CD4-positive, alpha-beta memory T cell (primary cell): ENCODE measurements at places on chromosomes 7 and 10. TPM values are rescaled to one million over a fixed set of nuclear protein-coding genes. Genes with fewer than 3 reads are reported as not detected.
A peak's percentile ranks its signal among the peaks of the same experiment; 100 is the strongest.

GRCh38 chr10:15504101-15504840 is 133.2 kb upstream of the FAM171A1 start:
- DNase-seq: no peak

DNA sequence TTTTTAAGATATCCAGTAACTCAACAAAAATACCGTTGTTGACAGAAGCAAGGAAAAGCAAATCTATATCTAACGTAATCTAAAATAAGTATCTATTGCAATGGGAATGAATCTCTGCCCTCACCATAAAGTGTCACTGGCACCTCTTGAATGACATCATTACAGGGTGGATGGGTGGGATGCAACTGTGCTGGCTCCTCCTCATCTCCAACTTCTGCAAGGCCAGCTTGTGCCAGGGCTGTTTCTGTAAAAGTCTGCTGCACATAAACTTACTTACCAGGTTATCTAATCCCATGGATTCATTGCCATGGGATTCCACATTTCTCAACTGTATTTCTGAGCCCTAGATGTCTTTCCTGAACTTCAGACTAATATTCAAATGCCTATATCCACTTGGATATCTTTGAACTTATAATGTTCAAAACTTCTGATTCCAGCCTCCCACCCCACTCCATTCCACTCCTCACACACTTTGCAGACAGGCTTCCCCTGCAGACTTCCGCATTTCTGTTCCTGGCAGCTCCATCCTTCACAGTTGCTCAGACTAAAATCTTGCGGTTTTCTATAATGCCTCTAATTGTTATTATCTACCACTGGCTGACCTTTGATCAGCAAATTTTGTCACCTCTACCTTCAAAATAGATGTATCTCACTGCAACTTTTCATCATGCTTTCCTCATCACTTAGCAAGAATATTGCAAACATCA is 10.7 kb downstream of the FGL2 start:
- no peak for DNase-seq

C10orf143 gene
- polyA plus RNA-seq: 18.7 TPM

DNA sequence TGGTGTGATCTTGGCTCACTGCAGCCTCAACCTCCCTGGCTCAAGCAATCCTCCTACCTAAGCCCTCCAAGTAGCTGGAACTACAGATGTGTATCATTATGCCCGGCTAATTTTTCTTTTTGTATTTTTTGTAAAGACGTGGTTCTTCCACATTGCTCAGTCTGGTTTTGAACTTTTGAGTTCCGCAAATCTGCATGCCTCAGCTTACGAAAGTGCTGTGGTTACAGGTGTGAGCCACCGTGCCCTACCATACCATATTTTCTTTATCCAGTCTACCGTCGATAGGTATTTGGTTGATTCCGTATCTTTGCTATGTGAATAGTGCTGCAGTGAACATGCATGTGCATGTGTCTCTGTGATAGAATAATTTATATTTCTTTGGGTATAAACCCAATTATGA is 6.5 kb downstream of the ZNF107 start:
- no peak for DNase-seq

CCDC136 gene
- not detected for polyA plus RNA-seq

BHLHA15 gene
- not detected for polyA plus RNA-seq

DNA sequence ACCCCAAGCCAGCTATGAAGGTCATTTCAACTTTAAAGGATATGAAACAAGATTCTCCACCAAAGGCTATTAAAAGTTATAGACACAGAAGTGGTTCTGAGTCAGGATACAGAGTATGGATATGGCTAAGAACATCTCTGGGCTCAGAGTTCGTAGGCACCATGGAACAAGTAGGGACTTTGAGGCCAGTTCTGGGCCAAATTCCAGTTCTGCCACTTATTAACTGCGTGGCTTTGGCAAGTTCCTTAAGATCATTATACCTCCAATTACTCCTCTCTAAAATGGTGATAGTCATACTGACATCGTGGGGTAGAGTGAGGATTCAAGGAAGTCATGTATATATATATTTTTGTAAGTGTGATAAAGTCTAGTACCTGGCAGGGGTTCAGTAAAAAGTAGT is 105.8 kb upstream of the NFE2L3 start:
- no peak for DNase-seq

GRCh38 chr10:104307576-104308438 is 30.5 kb downstream of the ITPRIP start:
- DNase-seq: no peak

FEZF1 gene
- polyA plus RNA-seq: not detected

DNA sequence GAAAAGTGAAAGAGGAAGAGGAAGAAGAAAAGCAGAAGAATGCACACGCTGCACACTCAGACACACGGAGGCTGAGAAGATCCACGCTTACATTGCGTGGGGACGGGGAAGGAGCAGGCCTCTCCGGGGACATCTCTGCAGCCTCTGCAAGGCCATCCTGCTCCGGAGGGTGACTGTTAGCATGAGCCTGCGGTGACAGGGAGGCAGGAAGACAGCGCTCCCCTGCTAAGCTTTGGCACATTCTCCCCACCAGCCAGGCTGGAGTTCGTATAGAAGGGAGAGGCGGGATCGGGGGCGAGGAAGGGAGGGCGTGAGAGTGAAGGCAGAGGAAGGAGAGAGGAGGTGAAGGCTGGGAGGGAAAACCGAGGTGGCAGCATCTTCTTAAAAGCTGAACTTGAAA is 366.0 kb upstream of the SHH start:
- no peak for DNase-seq

DNA sequence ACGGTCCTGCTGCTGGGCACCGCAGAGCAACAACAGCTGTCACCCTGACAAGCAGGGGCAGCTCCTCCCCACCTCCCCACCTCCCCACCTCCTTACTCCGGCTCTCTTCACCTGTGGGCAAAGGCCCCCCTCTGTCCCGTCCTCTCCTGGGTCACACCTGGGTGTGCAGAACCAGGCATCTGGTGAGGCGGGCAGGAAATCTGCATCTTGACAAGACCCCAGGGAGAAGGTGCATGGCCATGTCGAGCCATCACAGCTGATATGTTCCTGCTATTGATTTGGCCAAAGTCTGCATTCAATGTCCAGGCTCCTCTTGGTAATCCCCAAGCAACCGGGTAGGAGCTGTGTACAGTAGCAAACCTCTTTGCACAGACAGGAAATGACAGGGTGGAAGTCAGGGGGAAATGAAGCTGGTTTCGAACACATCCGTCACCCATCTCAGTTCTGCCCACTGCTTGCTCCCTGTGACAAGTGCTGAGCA is 554.2 kb downstream of the DNAJB6 start:
- peak; percentile 18 for DNase-seq

DNA sequence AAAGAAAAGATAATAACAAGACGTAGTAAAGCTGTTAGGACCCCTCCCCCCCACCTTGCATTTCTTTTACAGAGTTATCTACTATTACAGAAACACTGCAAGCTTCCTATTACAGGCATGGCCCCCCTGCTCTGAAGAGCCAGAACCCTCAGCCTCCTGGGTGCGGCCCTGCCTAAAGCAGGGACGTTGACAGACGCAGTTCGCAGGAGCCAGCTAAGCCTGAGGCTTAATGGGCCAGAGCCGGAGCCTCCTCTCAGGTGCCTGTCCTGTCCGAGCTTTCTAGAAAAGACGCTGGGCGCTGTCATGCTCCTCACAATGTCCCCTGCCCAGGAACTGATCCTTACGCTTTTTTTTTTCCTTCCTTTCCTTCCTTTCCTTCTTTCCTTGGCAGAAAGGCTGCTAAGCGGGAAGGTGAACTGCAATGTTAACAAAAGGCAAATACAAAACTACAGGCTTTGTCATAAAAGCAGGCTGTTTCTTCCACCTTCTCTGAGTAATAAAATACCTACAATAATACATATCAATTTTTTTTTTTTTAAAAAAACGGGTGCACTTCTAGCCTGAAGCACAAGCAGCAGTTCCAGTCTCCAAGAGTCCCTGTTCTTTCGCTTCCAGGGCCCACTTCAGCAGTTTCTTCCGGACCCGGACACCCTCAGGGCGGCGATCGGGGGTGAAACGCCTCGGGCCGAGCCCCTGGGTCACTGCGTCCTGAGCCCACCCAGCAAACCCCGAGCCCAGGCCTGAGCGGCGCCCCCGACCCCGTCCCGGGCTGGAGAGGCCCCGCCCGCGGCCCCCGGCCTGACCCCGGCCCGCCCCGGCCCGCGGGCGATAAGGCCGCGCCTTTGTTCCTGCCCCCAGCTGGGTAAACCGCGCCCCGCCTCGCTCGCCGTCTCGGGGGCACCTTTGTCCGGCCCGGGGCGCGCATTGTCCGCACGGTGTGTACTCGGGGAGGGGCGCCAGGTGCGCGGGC is 11.2 kb downstream of the MNX1 start:
- no peak for DNase-seq

GRCh38 chr7:45101748-45102147 is 9.7 kb downstream of the TBRG4 start:
- no peak for DNase-seq

DNA sequence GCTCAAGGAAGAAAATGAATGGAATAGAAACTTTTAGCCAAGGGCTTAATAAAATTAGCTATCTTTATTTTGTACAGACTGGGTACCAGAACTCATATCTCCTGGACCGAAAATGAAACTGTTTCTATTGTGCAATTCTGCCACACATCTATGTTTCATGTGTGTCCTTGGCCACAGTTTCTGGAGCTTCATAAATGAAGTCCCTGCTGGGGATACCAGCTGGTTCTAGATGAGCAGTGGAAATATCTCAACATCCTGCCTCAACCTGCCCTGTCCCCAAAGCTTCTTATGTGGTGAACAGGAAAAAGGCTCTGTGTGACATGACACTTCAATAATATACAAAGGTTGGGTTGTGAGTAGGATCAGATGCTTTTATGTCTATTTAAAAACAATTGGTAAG is 310.1 kb upstream of the SORCS1 start:
- no peak for DNase-seq

DNA sequence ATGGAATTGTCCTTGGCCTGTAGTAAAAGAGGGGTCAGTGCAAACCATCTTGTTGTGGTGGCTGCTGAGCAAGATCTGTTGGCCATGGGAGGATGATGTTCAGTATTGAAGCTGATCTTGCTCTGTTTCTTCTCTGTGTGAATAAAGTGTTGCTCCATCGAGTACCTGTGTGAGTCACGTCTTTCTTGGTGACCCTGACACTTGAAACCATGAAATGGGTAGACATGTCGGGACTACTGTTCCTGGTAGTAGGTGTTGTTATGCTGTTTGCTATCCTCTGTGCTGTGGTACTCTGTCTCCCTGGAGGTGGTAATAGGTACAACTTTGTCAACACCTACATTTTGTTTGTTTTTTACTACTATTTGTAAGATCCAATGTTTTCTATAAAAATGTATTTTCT is 330.6 kb downstream of the MDFIC start:
- no peak for DNase-seq

DNA sequence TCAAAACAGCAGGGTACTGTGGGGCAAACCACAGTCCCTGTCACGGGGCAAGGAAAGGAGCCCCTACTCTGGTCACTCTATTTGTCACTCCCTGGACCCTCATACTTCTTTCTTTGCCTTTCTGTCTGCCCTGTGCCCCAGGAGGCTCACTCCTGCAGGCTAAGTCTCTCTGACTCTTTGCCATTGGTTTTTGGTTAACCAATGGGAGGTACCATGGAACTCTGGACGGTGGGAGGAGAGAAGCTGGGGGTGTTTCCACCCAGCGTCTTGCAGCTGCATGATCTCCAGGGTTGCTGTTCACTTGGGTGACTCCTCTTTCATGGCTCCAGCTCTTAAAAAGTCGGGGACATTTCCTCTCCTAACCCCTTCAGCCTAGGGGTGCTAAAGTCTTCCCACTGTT is 15.4 kb upstream of the EIF5AL1 start:
- DNase-seq: no peak

DNA sequence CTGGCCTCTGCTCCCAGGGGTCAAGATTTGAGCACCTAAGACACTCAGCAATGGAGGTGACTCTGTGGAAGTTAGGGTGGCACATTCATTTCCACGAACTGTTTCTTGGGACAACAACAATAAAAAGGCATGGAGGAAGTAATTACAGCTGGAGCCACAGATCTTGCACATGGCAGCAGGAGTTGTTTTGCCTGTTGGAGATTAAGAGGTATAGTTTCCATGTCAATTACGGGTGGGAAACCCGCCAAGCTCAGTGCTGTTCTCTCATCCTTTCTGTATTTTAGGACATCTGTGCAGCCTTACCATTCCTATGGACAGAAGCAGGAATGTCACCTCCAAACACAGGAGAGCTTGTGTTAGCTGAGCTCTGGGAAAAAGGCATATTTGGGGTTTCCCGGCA is 201.2 kb downstream of the SNX10 start:
- no peak for DNase-seq

PRKG1 gene
- not detected for polyA plus RNA-seq

MBLAC1 gene
- polyA plus RNA-seq: 1.2 TPM

- DNase-seq: no peak
Observed at GRCh38 chr7:69422574-69422985, 175.7 kb upstream of the AUTS2 start.

SUFU gene
- polyA plus RNA-seq: 2.0 TPM

DNA sequence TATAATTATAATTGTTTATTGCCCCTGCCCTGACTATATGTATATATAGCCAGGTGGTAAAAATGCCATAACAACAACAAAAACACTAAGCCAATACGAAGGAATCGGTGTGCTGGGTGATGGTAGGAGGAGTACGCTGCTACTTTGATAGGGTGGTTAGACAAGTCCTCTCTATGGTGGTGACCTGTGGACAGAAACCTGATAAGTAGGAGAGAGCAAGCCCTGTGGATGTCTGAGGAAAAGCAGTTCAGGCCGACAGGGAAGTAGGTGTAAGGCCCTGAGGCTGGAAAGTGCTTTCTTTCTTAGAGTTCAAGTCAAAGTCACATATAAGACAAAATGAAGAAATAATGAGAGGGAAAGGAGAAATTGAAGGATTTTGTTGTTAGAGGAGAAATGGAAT is 823.8 kb upstream of the CELF2 start:
- DNase-seq: no peak

DNA sequence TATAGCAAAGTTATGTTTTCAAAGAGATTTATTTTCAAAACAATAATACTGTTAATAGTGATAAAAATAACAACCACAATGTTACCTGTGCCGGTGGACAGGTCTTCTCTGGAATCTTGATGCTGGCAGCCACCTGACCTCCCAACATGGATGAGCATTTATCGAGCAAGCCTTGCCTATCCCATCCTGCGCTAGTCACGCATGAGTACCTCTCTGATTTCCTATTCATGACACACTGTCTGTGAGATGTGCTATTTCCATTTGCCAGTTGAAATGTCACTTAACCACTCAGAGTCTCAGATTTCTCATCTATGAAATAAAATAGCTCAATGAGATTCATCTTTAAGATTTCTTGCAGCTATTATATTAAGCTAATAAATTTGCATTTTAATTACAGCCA is 341.2 kb upstream of the VWC2 start:
- no peak for DNase-seq

DNA sequence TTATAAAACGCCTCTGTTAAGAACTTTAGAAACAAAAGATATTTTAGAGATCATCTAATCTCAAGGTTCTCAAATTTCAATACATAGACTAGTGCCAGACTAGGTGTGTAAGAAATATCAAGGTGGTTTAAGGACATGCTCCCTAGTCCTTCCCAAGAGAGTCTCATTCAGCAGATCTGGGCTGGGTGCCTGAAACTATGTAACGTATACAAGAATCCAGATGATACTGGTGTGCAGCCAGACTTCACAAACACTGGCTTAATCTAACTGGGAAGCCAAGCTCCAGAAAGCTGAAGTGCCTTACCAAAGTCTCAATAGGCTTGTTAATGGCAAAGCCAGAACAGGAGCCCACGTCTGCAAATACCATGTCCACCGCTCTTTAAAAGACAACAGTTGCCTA is 105.0 kb upstream of the AMPH start:
- DNase-seq: no peak
